Cerebellum (tissue), 4 donors: ENCODE measurements at places on chromosomes 5 and 9. TPM values are rescaled to one million over a fixed set of nuclear protein-coding genes. Genes with fewer than 3 reads are reported as not detected.

PLCXD3 gene
- total RNA-seq: 10.6 TPM

CARTPT gene
- total RNA-seq: not detected

AMBP gene
- not detected for total RNA-seq

GPRIN1 gene
- 38.9 TPM for total RNA-seq

PRELID2 gene
- 22.9 TPM for total RNA-seq

DNA sequence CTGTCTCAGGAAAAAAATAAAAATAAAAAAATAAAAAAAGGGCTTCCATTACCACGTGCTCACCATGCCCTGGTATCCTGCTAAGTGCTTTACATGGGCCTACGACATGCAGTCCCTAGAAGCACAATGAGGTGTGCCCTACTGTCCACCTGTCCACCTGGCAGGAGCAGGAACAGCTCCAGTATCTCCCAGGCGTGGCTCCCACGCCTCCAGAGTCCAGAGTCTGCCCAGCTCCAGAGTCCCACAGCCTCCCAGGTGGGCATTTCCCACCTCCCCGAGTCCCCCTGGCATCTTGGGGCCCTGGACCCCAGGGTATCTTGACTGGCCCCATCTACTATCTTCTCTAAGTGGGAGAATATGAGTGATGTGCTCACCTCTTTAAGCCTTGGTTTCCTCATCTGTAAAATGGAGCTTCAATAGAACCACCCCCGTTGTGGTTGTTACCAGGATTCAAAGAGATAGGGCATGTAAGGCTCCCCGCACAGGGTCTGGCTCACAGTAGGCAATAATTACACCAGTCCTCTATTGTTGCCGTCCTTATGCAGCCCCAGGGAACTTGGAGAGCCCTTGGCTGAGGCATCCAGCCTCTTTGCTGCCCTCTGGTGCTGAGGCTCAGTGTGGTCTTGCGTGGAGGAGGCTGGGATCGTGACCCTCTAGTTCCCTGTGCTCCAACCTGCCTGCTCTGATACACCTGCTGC, 8.9 kb downstream of the CXCL14 start:
- no peak for DNase-seq

DNA sequence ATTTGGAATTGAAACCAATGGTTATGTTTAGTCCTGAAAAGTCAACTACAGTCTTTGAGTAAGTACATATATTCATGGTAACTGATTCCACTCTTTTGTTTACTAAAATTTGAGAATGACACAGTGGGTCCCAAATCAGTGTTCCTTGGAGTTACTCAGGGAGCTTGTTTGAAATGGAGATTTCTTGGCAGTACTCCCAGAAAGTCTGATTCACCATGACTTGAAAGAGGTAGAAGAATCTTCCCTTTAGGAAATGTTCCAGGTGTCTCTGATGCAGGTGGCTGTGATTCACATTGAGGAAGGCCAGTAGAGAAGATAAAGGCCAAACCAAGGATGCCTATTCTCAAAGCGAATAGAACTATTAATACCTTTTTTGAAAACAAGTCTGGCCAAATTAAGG, 1078.3 kb downstream of the CDH12 start:
- DNase-seq: no peak

GRCh38 chr9:136939431-136939995, 5.0 kb downstream of the FBXW5 start:
- DNase-seq: no peak

DNA sequence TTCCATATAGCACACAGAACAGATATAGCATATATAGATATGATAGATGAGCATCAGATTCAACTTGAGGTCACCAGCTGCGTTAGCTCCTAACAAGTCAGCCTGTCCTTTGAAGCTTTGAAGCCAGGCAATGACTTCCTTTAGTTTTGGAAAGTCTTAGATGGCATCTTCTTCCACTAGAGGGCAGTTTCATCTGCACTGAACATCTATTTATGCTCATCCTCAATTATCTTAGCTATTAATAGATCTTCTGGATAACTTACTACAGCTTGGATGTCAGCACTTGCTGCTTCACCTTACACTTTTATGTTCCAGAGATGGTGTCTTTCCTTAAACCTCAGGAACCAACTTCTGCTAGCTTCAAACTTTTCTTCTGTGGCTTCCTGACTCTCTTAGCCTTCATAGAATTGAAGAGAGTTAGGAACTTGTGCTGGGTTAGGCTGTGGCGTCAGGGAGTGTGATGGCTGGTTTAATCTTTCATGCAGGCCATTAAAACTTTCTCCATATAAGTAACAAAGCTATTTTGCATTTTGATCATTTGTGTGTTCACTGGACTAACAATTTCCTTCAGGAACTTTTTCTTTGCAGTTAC, 1401.4 kb downstream of the EFNA5 start:
- DNase-seq: peak; percentile 0

DNA sequence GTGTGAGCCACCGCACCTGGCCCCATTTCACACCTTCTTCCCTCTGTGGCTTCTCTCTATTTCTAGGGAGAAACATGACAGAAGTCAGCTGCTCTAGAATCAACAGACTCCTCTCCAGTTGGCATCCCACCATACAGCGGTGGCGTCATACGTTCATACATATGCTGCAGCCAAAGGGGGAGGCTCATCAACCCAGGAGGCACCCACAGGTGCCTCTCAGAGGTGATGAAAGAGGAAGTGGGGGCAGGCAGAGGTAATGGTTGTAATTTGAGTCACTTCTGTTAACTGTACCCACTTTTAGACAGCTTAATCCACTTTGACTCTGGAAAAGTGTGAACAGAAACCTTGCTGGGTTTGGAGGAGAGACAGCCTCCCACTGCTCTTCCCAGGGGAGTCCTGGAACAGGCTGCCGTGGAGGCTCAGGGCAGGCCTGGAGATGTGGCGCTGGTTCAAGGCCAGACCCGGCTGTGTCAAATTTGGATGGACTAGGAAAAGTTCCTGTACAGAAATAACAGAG, 47.3 kb upstream of the SUB1 start:
- no peak for DNase-seq

- peak; percentile 53 for DNase-seq
Observed at GRCh38 chr5:115831163-115831768, 10.1 kb downstream of the ATG12 start.

- no peak for DNase-seq
Observed at GRCh38 chr9:133237035-133237731, 28.1 kb upstream of the OBP2B start.

GRCh38 chr5:141758310-141758998, 76.4 kb upstream of the ARAP3 start:
- DNase-seq: no peak
